ENCODE measurements at places on chromosomes 2 and 18.

DNA sequence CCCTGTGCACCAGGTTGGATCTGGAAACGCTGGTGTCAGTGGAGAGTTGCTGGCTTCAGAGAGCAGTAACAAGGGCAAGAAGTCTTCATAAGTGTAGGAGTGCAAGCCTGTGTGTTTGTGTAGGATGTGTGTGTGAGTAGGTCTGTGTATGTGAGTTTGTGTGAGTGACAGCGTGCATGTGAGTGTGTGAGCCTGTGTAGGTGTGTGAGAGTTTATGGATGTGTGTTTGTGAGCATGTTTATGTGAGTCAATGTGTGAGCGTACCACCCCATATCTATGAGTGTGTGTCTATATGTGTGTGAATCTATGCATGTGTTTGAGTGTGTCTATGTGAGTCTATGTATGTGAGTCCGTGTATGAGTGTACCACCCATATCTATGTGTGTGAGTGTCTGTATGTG, 86.5 kb upstream of the ATG16L1 start:
- no peak for DNase-seq

DNA sequence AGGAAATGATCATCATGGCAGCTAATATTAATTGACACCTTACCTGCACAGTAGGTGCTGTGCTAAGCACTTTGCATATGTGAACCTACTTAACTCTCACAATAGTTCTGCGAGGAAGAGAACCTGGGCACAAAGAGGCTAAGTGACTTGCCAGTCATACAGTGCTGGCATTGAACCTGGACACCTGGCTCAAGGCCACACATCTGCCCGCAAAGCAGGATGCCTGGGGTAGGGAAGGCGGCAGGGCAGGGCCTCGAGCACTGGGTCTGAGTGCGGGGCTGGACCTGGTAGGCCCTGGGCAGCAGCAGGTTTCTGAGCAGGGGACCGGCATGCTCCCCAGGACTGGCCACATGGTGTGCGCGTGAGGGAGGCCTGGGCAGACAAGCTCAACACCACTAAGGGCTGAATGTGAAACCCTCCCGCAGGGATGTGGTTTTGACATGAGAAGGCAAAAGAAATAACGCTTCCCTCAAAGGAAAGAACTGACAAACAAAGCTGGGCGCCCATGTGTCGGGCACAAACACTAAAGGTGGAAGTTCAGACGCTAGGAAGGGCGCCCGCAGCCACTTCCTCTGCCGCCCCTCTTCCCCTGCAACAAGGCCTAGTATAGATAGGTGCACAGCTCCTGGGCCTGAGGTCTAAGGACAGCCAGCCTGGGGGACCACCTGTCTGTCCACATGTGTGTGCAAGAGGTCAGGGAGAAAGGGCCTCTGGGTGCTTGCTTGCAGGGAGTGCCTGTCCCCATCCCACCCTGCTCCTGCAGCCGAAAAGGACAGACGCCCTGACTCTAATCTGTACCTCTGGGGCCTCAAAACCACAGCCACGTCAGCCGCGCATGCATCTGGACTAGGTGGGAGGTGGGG, 92.5 kb downstream of the ZFP36L2 start:
- no peak for DNase-seq

DNA sequence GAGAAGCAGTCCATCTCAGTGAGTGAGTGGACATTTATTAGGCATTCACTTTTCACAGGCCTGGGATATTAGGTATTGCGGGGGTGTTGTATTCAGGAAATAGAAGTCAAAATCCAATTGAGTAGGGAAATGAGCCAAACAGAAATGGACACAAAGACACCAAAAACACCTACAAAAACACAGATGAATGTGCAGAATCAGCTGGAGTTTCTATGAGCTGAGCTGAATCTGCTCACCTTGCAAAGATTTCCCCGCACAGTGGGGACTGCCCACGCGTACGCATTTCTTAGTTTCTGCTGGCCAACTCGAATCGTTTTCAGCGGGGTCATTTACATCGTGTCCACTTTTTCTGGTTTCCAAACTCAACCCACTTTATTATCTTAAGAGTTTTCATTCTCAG, 160.0 kb downstream of the BCL2 start:
- DNase-seq: no peak

DNA sequence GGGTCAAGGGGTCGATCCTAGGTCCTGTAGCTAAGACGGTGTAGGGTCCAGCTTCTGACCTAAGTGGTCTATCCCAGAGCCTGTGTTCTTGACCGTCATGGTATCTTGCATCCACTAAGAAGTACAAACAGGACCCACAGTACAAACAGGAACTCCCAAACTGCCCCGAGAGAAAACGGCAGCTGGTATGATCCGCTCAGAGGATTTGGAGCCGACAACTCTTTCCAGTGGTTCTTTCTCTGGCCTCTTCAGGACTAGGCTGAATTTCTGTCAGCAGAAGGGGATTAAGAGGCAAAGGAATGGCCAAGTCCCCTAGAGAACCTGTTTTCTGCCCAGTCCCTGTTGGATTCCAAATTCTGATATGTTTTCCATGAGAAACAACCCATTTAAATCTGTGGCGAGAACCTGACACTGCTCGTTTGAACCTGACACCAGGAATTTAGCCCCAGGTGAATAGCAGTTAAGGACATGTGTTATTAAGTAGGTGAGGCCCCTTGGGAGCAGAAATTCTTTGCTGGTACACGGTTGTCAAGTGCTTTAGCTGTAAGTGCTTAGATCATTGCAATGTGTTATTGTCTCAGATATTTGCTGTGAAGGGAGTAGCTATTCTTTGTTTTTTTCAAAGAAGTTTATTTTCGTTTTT, 50.5 kb upstream of the TXNDC2 start:
- DNase-seq: peak; percentile 62

DNA sequence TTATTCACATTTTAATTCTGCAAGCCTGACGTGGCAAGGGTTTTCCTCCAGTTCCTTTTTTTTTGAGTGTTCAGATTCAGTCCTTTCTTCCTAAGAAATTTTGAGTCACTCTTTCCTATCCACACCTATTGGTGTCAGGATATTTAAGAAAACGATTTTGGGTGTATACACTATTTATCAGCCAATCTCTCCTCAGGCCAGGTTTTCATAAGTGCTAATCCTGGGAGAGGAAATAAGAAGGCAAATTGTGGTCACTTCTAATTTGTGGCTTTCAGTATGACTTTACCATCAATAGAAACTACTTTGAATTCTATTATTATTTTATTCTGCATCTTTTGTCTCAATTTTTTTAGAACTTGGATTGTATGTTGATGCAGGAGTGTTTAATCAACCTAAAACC, 174.4 kb downstream of the DSEL start:
- no peak for DNase-seq

- no peak for DNase-seq
Measured at GRCh38 chr2:105112345-105112744, 74.5 kb downstream of the MRPS9 start.

DNA sequence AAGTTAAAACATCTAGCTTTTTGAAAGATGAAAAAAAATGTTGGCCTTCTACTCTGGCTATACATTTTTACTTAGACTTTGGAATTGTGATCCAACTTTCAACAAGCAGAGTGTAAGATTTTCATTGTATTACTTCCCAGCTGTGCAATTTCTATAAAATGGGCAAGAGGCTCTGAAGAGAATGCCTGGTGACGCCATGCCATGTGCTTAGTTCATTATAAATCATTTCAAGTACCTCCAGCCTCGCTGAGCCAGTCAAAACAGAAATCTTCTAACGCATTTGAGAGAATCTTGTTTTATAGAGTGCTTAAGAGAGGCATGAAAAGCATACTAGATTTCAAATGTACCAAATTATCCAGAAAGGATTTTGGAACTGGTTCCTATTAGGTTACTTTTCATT, 10.1 kb upstream of the STK17B start:
- no peak for DNase-seq

DNA sequence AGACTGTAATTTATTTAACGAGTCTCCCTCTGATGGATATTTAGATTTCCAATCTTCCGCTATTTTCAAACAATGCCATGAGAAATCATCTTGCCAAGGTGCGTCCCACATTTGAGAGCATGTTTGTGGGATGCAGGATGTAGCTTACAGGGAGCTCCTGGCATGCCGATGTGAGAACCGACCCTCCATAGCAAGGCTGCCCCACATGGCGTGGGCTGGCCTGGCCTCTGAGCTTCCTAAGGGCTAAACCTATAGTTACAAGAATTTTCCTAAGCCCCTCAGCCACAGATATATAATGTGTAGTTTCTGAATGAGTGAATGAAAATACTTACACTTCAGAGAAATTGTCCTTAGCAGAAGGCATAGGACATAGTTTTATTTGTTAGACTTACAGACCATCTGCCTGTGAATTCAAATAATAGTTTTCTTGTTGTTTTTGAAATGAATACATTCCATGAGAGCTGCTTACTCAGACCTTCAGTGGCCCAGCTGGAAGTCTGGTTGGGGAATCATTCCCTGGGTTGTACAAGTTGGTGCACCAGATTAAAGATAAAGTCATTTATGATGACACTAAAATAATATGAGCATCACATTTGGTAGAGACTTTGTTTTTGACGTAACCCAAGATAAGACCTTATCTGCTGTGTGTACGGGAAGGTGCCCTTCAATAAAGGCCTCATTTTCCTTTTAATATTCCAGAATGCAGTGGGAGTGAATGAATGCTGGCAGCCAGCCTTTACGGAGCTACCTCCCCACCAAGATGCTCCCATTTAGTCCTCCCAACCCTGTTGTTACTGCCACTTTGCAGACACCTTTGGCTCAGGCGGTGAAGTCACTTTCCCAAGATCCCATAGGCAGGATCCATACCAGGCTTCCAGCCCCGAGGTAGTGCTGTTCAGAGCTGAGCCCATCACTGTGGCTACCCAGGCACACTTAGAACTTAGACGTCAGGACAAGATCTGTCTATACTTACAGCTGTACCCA, 107.1 kb downstream of the GLI2 start:
- no peak for DNase-seq

GRCh38 chr2:68714866-68715265, 19.7 kb upstream of the ARHGAP25 start:
- DNase-seq: no peak

DNA sequence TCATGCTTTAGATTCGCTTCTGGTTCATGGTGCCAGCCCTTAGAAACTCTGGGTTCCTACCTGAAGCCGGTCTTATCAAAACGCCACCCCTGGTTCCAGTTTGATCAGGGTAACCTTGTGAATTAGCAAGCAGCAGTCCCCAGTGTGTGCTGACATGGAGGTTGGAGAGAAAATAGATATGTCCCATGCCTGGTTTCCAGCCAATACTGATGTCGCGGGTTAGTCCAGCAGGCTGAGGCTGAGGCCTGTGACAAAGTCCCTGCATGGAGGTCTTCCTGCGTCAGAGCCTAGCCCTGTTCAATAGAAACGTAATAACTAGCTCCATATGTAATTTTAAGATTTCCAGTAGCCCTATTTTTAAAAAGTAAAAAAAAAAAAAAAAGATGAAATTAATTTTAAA, 28.2 kb downstream of the LPIN1 start:
- DNase-seq: no peak

- DNase-seq: peak; percentile 17
Measured at GRCh38 chr2:17470855-17471641, 47.2 kb downstream of the RAD51AP2 start.
